Cerebellar nuclear complex (tissue), 1 donor: ENCODE measurements at places on chromosomes 7 and 10.
A peak's percentile ranks its signal among the peaks of the same experiment; 100 is the strongest.

- no peak for DNase-seq
Observed at GRCh38 chr7:92641921-92642511, 51.8 kb upstream of the FAM133B start.

DNA sequence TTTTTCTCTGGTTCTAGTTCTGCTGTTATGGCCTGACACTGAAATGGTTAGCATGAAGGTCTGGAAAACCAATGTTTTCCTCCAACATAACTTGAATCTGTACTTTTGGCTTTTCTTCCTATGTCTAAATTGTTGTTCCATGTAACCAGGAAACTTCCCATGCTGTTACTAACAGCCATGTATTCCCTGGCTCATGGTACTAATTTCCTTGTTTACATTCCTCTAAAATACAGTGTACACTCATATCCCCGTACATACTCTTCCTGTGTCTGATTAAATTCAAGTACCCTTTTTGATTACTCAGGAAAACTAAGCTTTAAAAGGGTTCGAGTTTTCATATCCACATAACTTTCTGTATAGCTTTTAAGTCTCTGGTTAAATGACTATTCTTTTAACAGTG, 12.3 kb upstream of the ACSM6 start:
- DNase-seq = no peak

DNA sequence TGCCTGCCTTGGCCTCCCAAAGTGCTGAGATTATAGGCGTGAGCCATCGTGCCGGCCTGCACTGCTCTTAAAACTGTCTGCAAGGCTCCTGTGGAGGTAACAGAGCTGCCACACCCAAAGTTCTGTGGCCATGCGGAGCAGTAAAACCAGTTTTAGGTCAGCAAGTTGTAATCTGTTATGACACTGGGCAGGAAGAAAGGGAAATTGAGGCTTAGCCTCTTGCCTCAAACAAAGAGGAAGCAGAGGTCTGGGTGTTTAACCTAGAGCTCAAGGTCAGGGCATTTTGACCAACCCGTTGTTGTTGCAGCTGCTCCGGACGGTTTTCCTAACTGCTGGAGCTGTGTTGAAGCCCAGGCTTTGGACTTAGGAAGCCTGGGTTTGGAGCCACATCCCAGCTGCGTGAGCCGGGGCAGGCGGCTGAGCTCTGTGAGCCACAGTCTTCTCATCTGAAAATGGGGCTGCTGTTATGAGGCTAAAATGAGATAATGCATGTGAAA, 7.4 kb upstream of the RRP12 start:
- no peak for DNase-seq

GRCh38 chr7:137848095-137848494, 1.3 kb upstream of the DGKI start:
- DNase-seq = no peak

GRCh38 chr10:688312-689120, 952 bp downstream of the DIP2C start:
- DNase-seq = no peak

DNA sequence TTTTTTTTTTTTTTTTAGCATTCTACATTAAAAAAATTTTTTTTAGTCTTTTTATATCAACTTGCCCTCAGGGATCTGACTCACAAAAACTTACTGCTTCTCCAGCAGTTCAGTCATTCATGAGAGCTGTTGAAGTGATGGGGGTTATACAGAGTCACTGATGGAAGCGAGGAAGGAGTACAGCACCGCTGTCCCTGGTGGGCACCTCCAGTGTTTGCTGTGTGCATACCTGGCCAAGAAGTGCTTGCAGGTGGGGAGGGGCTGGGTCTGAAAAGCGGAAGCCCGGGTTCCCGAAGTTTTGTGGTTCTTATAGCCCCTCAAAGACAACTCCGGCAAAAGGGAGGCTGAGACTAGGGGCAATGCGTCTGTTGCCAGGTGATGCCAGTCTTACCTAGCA, 46.2 kb downstream of the MINDY4 start:
- no peak for DNase-seq

DNA sequence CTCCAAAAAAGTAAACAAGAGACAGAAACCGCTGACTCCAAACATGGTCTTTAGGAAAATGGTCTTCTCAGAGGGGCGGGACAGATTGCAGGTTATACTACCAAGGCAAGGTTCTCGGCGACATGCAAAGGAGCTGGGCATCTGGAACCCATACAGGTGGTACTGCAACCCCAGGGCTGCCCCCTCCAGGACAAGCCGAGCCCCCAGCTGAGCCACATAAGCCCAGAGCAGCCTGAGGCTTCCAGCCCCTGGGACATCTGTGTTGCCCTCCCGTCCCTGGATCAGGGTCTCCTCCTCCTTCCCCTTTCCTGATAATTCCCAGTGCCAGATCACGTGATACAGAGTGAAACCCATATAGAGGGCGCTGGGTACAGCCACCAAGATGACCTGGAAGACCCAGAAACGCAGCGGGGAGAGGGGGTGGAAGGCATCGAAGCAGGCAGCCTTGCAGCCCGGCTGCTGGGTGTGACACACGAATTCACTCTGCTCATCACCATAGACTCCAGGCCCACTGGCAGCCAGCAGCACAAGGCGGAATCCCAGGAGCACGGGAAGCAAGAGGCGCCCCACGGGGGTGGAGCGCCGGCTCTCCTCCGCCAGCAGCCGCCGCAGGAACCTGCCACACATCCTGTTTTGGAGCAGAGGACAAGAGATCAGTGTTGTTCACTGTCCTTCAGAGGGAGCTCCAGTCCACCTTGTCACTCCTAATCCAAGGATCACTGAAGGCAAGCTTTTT, at the start of gene GJC3:
Gene GJC3, minus strand, starts transcription at position 627 of the 736 bp plus-strand sequence. Its CDS starts 0 bp downstream, at position 627.
- peak; percentile 15 for DNase-seq

DNA sequence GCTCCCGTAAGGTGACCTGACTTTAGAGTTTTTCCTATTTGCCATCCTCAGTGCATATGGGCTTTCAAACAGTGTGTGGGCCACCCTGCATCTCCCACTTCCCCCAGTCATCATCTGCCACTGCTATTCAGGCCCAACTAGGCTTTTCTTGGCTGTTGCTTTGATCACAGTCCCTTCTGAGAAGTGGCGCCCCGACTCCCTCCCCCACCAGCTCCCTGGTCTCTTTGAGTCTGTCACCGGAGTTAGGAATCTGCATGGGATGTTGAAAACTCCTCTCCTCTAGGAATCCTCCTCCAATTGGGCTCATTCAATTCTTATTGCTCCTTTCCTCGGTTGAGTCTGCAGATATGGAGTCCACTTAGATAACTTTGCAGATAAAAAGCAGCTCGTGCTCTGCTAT, 32.1 kb downstream of the HIF1AN start:
- DNase-seq = no peak

DNA sequence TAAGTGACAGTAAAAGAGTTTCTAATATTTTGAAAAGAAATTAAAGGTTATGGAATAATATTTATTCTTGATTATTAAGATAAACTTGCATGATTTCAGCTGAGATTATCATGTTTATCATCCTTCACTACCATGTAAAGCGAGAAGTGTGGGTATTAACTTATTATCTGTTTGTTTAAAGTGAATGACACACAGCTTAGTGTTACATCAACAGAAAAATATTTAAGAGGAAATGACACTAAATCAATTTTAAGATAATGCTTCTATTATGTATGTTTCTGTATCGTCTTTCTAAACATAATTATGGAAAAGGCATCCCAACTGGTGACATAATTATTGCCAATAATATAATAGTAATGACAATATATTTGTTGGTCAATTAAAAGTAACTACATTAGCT, 213.1 kb downstream of the PCDH15 start:
- no peak for DNase-seq

DNA sequence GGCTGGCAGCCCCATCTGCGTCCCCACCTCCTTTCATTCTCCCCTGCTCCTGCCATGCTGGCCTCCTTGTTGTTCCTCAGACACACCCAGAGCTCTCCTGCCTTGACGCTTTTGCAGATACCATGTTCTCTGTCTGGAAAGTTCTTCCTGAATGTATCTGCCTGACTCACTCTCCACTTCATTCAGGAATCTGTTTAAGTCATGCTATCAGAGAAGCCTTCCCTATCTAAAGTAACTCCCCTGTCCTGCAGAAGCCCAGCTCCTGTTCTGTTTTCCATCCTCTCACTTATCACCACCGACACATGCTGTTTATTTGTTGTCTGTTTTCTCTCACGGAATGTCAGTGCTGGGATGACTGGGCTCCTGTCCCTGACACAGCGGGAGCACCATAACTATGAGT, 82.0 kb downstream of the AFAP1L2 start:
- no peak for DNase-seq

- DNase-seq = no peak
Observed at GRCh38 chr7:66333443-66333842, 128.3 kb downstream of the TPST1 start.

DNA sequence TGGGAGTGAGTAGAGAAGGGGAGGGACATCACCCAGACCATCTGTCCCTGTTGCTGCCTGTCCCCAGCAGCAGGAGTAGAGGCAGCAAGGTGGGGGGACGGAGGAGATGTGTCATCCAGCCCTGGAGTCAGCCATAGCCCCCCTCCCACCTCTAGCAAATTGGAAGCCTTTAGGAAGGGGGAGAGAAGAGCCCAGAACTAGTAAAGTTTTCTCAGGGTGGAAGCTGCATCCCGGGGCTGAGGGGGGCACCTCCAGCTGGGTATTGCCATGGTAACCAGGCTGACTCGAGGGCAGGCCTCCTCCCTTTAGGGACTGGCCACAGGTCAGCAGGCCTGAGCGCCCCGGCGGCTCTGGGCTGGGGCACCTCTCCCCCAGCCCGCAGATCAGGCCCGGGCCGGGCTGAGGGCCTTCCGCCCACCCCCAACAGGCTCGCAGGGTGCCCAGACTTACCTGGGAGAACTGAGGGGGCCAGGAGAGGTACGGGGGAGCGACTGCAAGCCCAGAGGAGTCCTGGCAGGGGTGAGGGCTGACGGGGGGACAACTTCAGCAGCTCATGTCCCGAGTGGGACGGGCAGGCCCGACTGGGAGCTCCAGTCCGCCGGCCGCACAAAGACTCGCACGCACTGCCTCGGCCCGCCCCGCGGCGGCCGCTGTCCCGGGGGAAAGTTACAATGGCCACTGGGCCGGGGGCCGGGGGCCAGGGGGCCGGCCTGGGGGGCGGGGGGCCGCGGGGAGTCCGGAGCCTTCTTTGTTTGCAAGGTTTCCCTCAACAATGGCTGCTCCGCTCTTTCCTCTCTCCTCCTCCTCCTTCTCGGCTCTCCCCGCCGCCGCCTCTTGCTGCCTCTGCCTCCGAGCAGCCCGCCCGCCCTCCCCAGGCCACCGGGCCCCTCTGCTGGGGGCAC, 6.0 kb downstream of the LDB1 start:
- no peak for DNase-seq

DNA sequence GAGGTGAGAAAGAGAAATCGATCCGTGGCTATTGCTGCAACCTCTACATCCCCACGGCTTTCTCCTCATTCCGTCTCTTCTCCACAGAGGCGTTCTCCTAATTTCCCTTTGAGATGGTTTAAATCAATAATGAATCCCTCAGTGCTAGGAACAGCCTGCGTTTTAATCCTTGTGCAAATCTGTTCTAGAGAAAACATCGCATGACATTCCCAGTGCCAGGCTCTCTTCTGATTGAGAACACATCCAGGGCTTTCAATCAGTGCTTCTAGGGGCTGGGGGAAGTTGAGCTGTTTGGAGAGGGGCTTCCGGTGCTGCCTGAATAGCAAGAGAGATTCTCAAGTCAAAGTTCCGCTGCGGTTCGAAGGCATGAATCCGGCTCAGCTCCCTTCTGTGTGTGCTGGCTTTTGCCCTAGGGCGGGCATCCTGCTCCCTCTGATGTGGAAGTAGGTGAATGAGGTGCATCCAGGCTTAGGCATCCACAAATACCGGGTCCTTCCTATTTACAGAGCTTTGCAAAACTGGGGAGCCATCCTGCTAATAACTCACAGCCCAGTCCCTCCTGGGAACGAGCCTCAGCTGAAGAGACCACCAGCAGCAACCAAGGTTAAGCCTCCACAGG, 62.8 kb downstream of the CHST15 start:
- no peak for DNase-seq

DNA sequence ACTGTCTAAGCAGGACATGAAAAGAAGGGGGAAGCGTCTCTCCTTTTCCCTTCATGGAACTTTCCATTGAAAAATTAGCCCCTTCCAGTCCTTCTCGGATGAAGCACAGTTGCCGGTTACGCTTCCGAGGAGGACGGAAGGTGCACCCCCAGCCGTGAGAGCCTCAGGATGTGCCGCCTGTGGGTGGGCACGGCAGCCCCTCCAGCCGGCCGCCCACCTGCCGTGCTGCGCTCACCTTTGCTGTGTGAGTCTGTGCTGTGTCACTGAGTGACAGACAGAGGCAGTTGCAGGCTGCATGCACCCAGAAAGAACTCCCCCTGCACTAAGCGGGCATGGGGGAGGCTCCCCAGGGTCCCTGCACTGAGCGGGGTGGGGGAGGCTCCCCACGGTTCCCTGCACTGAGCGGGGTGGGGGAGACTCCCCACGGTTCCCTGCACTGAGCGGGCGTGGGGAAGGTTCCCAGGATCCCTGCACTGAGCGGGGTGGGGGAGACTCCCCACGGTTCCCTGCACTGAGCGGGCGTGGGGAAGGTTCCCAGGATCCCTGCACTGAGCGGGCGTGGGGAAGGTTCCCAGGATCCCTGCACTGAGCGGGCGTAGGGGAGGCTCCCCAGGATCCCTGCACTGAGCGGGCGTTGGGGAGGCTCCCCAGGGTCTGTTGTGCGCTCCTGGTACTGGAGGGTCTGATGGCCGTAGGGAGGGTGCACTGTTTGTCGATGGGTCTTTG, 74.2 kb downstream of the DNAJB6 start:
- no peak for DNase-seq

DNA sequence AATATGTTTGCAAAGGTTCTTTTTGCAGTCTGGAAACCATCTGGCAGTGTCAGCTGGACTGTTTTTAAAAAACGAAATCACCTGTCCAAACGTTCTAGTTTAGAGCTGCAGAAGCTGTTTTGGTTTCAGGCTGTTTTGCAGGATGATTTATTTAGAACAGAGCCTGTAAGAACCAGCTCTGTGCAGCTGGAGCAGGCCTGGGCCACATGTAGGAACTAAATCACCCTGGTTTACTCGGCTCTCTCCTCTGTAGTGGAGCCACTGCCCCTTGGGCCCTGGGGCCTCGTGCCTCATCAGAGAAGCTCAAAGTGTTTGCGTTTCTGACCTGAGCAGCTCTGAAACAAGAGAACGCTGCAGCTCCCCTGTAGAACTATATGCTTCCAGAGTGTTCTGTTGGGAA, 142.5 kb downstream of the ACTR3B start:
- no peak for DNase-seq

- DNase-seq = no peak
Observed at GRCh38 chr7:120617275-120617674, 240.7 kb downstream of the TSPAN12 start.

DNA sequence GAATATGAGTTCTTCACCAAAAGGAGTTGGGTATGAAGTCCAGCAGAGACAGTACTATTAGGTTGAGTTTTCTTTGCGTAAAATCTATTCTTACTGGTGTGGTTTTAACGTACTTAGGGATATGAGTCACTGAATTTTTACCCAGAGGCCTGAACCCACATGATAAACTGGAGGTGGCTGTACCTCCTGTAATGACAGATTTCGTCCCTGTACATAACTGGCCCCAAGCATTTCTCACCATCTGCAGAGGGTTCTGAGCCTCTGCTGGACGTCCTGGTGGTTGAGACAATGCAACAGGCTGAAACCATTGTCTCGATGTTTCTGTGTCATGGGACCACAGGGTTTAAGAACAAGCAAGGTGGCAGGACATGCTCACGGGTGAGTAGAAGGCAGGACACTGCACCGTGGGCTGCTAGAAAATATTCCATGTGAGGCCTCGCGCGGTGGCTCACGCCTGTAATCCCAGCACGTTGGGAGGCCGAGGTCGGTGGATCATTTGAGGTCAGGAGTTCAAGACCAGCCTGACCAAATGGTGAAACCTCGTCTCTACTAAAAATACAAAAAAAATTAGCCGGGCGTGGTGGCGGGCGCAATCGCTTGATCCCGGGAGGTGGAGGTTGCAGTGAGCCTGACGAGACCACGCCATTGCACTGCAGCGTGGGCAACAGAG, 233.9 kb downstream of the DNAJB6 start:
- no peak for DNase-seq
